ENCODE measurements at places on chromosomes 5 and 9.

DNA sequence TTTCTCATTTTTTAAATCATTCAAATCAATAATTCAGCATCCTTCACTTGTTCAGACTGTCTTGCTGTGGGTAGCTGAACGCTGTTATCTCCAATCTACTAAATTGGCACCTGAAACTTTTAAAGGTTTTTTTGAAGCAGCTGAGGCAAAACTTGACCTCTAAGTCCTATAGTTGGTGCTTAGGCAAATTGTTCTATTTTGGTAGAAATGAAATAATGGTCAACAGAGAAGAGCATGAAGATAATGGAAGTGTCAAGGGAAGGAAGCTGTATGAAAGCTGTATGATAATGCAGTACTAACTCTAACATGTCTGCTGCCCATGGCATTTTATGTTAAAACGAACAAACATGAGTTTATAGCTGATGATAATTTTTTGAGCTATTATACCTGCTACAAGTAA lies 138.0 kb downstream of the GDNF start:
- DNase-seq = no peak

DNA sequence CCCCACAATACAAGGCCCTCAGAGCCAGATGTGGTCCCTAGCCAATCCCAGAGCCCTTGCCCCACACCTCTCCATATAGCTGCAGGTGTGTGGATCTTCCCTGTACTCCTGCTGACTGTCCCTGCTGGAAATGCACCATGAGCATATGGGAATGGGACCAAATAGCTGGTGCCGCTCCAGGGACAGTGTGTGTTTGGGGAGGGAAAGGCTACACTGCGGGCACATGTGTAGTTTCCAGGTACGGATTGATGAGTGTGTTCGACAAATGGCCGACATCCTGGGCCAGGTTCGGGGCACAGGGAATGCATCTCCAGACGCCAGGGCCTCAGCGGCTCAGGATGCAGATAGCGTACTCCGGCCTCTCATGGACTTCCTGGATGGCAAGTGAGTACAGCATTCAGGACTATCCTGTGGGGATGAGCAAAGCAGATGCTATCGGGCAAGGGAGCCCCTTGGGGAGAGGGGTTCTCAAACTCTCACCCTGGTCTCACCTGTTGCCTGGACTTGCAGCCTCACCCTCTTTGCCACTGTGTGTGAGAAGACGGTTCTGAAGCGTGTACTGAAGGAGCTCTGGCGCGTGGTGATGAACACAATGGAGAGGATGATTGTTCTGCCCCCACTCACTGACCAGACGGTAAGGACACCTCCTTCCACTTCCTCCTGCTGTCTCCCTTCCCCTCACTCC lies 91.1 kb upstream of the RUSC2 start:
- no peak for DNase-seq

DNA sequence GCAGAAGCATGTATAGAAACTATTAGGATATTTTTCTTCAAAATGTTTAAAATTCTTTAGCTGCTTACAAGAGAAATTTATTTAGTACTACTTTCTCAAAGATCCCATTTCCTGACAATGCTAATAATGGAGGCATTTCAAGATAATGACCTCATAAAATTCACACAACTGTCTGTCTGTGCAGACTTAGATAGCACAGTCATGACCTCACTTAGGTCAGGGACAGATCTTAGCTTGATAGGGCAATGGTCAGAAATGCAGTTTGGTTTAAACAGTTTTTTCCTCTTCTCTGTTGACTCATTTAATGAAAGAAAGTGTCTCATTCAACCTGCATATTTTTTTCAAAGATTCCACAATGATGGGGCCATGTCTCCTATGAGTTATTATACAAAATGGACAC lies 128.4 kb downstream of the GRIA1 start:
- no peak for DNase-seq

- DNase-seq = no peak
Measured at GRCh38 chr9:91536211-91536691, 112.6 kb upstream of the NFIL3 start.

GRCh38 chr5:112355058-112355685 lies 63.9 kb downstream of the EPB41L4A start:
- no peak for DNase-seq

DNA sequence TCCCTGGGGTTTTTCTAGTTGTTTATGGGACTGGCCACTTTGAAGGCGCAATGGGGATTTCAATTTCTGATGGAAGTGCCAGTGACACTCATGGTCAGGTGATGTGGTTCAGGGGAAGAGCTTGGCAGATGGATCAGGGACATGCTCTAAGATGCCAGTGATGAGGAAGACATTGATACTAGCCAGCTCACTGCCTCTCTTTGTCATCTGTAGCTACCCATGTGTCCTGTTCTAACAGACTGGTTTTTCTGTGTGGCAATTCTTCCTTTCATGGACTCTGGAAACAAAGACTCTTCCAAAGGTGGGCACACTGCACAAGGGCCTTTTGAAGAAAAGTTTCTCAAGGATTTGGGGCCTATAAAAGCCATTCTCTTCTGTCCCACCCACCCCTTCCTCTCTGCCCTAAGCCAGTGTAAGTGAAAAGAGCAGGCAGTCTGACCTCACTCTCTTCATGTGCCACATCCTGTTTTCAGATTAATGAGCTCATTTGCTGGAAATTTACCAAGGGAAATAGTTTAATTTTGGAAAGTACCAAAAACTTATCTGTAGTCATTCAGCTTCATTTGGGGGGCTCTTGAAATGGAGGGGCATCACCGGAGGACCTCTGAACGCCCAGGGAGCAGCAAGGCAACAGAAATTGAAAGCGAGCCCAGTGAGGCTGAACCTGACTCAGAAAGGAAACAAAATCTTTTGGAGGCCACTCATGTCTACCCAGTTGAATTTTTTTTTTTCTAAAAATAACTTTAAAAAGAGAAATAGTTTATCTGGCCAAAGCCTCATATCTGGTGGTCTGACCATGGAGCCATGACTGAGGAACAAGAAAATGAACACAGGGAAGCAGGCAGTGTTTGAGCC lies 4.9 kb upstream of the TRAF1 start:
- no peak for DNase-seq

GRCh38 chr5:57842364-57843058 lies 359.9 kb upstream of the ACTBL2 start:
- no peak for DNase-seq
